HL-60 (cell line): ENCODE measurements at places on chromosomes 5 and 9.

GRCh38 chr9:1461812-1462211 lies 411.7 kb downstream of the DMRT2 start:
- DNase-seq = no peak

DNA sequence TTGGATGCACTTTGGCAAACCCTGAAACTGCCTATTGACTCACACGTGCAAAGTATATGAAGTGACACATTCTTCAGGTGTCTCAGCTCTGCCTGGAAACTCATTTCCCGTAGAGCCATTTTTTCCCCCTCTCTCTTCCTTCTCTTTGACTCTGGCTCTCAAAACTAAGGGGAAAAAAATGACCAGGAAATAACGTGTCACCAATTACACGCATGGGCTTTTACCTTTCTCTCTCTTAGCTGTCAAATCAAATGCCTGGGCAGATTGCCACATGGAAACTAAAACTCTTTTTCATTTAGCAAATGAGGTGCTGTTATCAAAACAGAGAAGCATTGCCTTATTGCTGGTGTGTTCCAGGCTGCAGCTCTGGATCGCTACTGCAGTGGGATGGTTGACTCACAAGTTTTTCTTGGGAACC lies 18.3 kb upstream of the IFNK start:
- DNase-seq = no peak

- DNase-seq = peak; percentile 99
These were observed at the start of gene PHPT1 for GRCh38 chr9:136849038-136849959. PHPT1 (plus strand) TSS chr9:136849409; CDS start chr9:136849431, 22 bp downstream.

DNA sequence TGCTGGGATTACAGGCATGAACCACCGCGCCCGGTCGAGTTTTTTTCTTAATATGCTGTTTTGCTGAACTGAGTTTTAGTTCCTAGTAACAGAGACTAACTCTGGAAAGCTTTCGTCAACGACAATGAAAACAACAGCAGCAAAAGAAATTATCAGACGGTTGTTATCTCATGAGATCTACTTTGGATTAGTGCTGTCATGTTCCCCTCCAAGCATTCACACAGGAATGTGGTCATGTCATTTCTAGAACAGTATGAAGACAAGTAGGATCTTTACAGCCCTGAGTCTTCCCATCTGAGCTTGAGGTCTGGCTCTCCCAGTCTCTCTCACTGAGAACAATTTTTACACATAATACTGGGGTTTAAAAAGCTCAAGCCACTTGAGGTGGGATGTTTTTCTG lies 4.0 kb upstream of the ANKRD33B start:
- DNase-seq = no peak

- DNase-seq = no peak
These were observed 480.9 kb upstream of the CD180 start for GRCh38 chr5:67677422-67677970.

DNA sequence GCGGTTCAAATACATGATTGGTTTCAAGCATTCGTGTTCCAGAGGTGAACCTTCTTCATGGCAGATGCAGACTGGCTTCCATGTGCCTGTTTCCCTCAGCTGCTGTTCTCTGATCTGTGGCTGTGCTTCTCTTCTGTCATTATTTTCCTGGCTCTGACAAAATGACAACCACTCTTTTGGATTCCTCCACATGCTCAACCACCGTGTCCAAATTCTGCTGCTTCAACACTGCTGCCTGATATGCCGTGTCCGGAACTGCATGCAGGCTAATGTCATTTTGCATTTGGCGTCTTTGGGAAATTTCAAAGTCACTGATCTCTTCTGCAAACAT lies 368.7 kb upstream of the ZNF608 start:
- DNase-seq = no peak

- no peak for DNase-seq
These were observed 3.5 kb downstream of the FOXB2 start for GRCh38 chr9:77022783-77023440.

DNA sequence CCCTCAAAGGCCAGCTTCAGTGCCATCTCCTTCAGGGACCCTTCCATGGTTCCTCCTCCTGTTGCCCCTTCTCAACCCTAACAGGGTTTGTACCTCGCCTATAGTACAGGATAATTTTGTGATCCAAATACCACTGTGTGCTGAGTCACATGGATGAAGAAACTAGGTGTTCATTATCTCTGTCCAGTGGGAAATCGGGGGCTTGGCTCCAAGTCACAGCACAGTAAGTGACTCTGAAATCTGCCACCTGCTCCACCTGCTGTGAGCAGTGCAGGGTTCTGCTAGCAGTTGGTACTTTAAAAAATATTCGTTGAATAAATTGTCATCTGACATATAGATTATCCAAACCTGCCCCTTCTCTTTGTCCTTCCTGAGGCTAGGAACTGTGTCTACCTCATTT lies 123.2 kb upstream of the OTULINL start:
- DNase-seq = no peak

- no peak for DNase-seq
These were observed 484.9 kb downstream of the TMEM38B start for GRCh38 chr9:106179191-106179590.

DNA sequence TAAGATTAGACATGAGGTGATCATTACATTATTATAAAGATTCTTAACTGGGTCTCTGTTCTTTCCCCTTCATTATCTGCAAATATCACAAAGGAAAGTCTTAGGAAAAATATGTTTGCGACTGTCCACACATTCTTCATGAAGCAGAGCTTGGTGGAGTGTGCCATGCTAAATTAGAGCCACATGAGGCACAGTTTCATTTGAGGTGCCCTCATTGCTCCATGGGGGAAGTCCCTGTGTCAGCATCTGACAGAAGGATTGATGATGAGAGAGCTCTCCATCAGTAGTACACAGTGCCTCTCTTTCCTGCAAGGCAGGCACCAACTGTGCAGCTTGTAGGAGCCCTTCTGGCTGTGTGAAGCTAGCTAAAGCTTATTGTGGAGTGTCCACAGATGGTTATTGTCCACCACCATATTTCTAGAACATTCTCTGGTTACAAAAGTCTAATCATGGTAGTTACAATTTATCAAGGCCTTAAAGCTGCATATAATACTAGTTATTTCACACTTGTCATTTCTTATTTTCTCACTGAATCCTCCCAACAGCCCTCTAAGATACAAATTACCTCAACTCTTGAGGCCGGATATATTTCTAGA lies 63.9 kb downstream of the C9orf152 start:
- no peak for DNase-seq

- DNase-seq = no peak
These were observed 714.6 kb downstream of the SEMA5A start for GRCh38 chr5:8831251-8831650.

DNA sequence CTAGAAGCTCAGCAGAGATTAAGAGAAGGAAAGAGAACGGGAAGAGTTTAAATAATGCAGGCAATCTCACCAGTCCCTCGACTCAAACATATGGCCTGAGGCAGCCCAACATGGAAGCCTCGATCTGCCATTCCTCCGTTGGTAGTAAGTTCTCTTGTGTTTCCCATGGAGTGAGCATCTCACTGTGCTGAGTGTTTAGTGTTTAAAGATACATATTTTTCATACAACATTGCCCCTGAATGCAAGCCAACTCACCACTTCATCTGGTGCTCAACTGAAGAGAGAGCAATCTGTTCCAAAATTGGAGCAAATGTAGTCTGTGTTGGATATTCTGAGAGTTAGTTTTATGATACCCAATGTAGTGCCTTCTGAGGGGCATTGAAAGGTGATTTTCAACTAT lies 171.5 kb upstream of the ATP10B start:
- no peak for DNase-seq

DNA sequence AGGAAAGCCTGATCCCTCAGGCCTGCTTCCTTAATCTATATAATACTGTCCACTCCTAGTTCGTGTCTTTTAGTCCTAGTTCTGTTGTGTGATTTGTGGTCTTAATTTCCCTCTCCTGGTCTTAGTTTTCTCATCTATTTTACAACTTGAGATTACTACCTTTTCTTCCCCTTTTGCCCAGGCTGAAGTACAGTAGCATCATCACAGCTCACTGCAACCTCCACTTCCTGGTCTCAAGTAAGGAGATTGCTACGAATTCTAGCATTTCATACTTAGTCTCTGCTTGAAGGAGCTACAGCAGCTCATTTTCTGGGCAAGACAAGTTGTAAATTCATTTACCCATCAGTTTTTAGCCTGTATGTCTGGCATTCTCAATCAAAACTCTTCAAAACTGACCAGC lies 5.5 kb downstream of the TRIM32 start:
- DNase-seq = no peak

DNA sequence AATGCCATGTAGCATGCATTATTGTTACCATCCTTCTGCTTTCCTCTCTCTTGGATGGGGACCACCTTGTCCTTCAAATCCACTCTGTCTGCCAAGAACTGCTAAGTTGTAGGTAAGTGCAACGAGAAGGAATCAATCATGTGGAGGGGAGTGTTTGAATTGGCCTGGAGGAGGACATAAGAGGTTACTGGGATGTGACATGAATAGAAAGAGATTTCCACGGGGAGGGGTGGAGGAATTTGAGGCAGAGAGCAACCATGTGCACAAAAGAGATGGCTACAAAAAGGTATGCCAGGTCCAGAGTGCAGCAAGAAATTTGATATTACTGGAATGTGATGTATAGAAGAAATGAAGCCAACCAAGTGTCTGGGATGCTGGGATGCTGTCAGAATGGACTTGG lies 648.9 kb upstream of the KLF4 start:
- DNase-seq = no peak

GRCh38 chr9:99931155-99931840 lies 24.8 kb downstream of the STX17 start:
- no peak for DNase-seq

GRCh38 chr5:160158087-160158486 lies 38.8 kb upstream of the PWWP2A start:
- no peak for DNase-seq

DNA sequence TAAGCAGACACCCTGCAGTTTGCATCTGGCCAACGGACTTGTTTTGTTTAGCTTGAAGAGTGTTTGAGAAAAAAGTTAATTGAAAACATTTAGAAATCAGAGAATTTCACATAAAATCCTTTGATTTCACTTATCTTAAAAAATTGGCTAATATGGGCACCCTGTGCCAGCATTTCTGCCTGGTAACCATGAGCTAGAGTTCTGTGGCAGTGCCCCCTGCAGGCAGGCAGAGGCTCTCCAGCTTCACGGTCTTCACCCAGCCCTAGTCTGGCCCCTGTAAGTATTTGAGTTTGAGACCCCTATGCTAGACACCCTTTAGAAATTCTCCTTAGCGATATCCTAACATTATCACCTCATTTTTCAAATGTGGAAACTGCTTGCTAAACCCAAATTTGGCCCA lies 18.8 kb upstream of the FANCC start:
- no peak for DNase-seq

GRCh38 chr5:37495210-37495609 lies 116.1 kb downstream of the WDR70 start:
- no peak for DNase-seq

- no peak for DNase-seq
These were observed 74.6 kb upstream of the ZSWIM6 start for GRCh38 chr5:61257421-61257820.

DNA sequence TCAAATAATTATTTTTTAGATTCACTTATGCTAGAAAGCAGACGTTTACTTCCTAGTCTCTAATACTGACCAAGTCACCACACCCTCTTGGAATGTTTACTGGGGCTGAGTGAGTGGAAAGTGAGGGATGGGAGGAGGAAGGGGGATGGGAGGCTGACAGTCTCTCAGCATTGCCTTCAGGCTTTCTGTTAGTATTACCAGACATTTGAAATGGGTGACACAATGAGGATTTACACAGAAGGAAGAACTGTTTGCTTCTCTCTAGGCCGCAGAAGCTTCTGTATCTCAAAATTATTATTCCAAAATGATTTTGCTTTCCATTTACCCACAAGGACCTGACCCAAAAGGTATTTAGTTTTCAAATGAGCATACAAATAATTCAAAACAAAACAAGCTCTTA lies 232.8 kb upstream of the ZNF608 start:
- no peak for DNase-seq

DNA sequence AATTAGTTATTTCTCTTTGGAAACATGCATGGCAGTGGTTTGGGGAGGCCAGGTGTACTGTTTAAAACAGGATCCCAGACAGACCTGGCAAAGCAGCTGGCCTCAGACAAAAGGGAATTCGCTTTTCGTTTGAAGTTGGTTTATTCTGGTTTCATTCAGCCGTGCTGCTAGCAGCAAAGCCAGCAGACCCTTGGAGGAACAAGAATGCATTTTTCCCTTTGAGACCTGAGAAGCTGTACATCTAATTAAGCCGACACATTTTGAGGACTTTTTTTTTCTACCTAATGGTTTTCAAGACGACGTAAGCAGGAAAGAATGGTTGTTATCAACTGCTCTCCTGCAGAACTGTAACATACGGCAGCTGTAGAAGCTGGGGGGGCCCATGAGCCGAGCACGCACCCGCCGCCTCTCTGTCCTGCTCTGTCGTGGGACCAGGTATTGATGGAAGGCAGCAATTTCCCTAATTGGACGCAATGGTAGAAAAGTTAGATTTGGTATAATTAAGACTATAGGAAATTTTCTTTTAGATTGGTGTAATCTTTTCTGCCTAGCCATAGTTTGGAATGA lies 13.6 kb downstream of the PLEKHG4B start:
- DNase-seq = no peak

DNA sequence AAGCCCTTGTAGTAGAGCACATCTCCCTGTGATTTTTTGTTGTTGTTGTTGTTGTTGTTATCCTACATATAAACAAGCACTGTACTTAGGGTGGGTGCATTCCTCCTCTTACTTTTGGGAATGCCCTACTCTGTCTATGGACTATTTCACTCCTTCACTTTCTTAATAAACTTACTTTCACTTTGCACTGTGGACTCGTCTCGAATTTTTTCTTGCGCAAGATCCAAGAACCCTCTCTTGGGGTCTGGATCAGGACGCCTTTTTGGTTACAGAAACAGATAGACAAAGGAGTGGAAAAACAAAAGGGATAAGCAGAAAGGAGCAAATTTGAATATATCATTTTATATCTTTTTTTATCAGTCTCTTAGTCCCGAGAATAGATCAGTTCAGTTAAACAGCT lies 14.4 kb upstream of the PAIP1 start:
- no peak for DNase-seq

DNA sequence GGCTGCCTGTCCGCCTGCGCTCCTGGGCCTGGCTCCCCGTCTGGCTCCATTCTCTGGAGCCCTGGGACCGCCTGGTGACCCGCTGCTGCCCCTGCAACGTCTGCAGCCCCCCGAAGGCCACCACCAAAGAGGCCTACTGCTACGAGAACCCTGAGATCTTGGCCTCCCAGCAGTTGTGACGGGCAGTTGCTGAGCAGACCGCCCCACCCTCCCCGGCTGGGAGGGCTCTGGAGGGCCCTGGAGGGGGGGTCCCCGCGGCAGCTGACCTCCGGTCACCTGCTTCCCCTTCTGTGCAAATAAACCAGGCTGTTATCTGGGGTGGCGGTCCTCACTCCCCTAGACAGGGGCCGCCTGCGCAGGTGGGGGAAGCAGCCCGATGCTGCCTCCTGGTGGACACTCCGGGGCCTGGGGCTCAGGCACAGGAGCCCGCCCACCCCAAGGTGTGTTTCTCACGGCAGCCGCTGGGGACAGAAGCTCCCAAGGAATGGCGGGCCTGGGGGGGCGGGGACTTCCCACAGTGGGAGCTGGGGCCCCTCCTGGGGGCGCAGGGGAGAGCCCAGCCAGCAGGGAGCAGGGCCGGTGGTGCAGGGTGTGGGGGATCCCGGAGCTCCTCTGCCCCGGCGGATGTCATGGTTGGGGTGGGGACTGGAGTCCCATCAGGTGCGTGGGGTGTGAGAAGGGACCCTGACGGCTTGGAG lies 4.7 kb upstream of the TUBB4B start:
- peak; percentile 90 for DNase-seq
